ENCODE measurements at places on chromosomes 7 and 10.

DNA sequence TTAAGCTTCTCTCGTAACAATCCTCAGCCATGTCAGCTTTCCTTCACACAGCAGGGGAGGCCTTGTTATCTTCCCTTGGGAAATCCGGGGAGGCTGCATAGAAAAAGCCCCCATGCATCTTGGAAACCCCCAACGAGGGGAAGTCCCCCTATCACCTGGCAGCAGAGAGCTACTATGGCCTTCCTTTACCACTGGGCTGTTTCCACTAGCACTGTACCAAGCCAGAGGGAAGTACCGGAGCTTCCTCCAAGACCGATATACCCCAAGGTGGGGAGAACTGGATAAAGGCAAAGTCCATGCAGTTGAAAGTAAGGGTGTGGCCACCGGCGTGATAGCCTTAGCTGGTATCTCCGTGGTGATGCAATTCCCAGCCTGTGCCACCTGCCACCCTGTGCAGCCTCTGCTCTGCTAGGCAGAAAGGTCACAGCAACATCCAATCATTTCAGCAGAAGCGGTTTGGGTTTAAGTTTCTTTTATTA lies 4.4 kb upstream of the CLIP2 start:
- DNase-seq = no peak

DNA sequence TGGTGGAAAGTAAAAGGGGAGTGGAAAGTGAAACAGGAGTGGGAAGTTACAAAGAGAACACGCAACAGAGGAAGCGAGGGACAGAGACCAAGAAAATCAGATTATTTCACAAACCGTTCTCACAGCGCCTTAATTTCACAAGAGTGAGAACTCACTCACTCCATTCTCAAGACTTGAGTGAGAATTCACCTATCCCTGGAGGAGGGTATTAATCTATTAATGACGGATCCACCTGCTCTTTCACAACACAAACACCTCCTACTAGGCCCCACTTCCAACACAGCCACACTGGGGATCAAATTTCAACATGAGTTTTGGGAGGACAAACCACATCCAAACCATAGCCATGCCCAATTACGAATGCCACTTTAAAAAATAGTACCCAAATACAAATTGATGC lies 297.6 kb downstream of the GPAM start:
- no peak for DNase-seq

- DNase-seq = no peak
Observed at GRCh38 chr7:51029701-51030191, 247.1 kb upstream of the GRB10 start.

GRCh38 chr7:116210345-116211005 lies at the start of gene TES:
TES (plus strand) TSS chr7:116210539; CDS start chr7:116210708, 169 bp downstream.
- DNase-seq = peak; percentile 53

GRCh38 chr10:106980495-106981451 lies 183.7 kb downstream of the SORCS1 start:
- no peak for DNase-seq

DNA sequence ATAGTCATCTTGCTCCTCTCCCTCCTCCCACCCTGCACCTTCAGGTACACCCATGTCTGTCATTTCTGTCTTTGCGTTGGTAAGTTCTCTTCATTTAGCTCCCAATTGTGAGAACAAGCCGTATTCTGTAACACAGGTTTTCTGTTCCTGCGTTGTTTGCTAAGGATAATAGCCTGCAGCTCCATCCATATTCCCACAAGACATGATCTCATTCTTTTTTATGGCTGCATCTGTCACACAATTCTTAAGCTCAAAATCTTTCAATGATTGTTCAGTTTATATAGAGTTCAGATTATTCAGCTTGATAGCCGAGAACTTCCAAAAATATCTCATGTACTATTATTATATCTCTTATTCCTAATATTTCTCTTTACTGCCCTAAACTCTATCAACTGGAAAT lies 16.0 kb upstream of the TMEM168 start:
- no peak for DNase-seq

DNA sequence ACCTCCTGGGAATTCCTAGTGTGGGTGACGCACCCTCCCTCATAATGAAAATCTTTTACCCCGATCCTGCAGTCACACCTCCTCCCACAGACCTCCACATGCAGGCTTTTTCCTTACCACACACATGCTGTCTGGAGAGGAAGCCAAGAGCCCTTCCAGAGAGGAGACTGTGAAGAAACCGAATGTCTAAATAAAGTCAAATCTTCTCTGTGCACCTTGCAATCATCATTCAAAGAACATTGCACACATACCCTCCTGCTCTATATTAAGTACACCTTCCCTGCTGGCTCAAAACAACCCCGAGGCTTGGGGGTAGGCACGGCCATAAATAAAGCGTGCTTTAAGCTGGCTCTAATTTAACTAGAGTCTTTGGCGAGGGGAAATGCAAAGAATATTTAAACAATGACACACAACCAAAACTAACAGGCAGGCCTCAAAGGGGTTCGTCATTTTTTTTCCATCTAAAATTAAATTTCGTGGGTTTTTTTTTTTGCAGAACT lies 34.9 kb downstream of the CALML3 start:
- no peak for DNase-seq

- no peak for DNase-seq
Observed at GRCh38 chr7:51785876-51786275, 469.3 kb upstream of the COBL start.

- DNase-seq = no peak
Observed at GRCh38 chr10:62083412-62084267, 182.1 kb downstream of the ARID5B start.

DNA sequence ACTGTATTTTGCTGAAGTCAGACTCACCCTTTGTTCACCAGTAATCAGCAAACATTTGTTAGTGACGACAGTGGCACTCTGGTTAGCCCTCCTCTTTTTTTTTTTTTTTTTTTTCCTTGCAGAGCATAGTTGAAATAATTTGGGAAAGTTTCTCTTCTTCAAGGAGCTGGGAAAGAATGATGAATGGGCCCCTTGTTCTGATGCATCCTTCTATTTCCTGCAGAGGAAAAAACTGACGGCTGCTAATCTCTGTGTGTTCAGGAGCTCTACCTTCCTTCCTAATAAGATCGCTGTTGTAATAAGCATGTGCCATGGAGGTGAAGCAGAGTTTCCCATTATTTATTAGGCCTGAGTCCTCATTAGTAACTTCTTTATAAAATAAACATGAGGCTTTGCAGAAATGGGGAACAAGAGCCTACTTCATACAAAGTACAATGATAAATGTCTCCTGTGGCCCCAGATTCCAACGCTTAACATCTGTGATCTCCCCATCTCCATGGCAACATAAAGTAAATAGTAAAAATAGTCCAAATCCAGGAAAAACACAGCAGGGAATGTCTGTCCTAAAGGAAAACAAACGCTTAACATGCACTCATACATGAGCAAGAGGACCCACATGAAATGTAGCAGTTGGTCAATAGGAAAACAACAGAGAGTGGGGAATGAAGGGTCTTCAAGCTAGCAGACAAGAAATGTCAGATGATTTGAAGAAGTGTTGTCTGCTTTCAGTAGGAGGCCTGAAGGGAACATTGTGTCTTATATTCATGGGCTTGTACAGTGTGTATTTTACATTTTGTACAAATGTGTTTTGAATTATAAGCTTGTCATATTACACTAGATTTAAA lies 59.1 kb upstream of the CALD1 start:
- DNase-seq = no peak

GRCh38 chr10:1308173-1308961 lies 252.2 kb downstream of the WDR37 start:
- no peak for DNase-seq

DNA sequence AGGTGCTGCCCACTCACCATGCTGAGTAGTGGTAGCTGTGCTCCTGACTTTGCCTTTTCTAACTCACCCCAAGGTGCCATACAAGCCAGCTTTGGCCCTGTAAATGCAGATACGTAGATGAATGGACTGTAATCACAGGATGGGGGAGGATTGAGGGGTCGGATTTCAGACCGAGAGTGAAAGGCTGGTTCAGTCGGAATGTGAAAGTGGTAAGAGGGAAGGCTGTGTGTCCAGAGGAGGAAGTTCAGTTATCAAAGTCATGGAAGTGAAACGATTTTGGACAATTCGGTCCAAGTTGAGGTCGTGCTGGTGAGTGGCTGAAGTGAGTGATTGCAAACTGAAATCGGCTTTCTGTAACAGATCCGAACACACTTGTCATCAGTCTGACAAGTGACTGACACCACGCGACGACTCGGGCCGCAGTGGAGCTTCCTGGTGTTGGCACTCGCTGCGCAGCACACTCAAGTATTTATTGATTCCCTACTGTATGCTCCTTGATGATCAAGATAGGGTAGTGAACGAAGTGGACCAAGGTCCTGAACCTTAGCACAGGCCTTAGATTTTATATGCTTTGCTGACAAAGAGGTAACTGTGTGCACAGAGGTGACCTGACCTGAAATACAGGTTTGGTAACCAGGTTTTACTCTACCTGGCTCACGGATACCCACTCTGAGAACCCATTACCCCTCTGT lies 10.5 kb downstream of the ZNF282 start:
- no peak for DNase-seq

- no peak for DNase-seq
Observed at GRCh38 chr10:107708981-107709380, 544.5 kb upstream of the SORCS1 start.

DNA sequence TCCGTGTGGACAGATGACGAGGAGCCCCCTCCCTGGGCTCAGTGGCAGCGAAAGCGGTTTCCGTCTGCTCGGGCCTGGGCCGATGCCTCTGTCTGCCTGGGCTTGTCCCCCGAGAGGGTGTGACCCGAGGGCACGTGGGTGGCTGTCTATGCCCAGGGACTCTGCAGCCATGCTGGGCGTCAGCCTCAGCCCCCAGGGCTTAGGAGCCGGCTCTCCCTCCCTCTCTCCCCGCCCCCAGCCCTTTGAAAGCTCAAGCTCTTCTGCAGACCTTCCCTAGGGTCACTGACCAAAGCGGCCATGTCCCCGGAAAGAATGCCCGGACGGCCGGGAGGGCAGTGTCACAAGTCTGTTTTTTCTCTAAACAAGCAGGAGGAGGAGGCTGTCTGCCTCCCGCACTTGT lies 7.1 kb downstream of the MICALL2 start:
- no peak for DNase-seq

DNA sequence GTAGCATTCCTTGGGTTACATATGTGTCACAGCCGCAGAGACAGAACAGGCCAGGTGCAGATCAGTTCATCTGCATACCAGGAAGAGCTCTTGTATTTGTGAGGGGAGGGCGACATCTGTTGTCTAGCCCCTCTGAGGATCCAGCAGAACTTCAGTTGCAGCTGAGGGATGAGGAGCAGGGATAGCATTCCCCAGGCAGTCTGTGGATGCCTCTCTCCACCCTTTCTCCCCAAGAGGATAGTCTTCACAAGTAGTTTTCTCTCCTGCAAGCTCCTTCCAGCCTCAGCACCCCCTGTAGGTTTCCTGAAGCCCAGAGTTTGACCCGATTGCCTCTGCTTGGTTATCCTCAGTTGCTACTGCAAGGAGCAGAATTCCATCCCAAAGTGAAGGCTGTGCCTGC lies 2.6 kb downstream of the SCD start:
- DNase-seq = no peak

- no peak for DNase-seq
Observed at GRCh38 chr7:2566348-2566889, 7.6 kb downstream of the IQCE start.

DNA sequence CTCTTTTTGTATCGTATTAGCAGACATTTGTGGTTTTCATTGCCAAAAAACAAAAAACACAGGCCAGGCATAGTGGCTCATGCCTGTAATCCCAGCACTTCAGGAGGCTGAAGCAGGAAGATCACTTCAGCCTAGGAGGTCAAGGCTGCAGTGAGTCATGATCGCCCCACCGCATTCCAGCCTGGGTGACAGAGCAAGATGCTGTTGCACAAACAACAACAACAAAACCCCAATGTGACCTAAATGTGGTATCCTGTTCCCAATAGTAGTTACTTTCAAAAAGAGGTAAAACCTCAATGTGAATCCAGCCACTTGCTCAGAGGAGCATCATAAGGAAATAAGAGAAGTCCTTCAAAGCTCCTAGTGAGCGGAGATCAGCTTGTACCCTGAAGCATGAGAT lies 45.8 kb upstream of the SKAP2 start:
- no peak for DNase-seq

DNA sequence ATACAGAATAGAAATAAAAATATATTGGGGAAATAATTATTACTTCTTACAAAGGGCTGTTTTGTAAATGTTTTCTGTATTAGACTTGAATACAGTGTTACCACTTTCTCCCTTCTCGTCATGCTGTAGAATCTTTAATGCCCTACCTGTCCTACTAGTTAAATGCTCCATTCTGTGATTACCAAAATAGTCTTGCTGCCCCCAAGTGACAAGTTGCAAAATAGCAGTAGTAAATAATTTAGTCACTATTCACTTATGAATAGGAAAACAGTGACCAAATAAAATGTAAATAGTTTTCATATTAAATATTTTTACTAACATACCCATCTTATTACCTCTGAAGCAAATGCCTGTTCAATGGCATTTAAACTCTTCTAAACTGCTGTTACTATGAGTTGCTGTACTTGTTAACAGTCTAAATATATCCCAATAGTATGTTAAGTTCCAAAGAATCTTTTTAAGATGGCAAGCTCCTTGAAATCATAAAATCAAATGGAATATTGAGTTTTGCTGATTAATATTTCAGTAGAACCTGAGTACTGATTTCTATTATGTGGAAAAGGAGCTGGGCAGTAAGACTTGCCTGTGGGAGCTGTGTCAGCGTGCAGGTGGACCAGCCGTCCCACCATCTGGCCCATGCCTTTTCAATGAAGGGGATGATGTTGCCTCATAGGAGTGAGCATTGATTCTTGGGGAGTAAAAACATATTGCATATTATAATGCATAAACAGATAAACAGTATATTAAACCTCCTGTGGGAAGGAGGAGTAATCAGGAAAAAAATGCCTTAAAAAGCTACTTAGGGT lies 18.1 kb upstream of the OIT3 start:
- no peak for DNase-seq

All from stimulated activated CD4-positive, alpha-beta T cell treated with anti-CD3 and anti-CD28 coated beads, TNF-alpha, amount 100 ng/mL, for 48 hours (primary cell).